ENCODE measurements at places on chromosomes 4 and X. TPM values are rescaled to one million over a fixed set of nuclear protein-coding genes. Genes with fewer than 3 reads are reported as not detected.

Gene REELD1
- 0.29 TPM for total RNA-seq

Gene GPRIN3
- 23.7 TPM for total RNA-seq

Gene CITED1
- total RNA-seq = not detected

Gene ETDA
- total RNA-seq = not detected

Gene CHRDL1
- total RNA-seq = 9.0 TPM

Gene UGT2B11
- 0.13 TPM for total RNA-seq

Gene EGF
- total RNA-seq = 2.5 TPM

Gene ARMCX6
- 16.8 TPM for total RNA-seq

Gene MAGEA2B
- not detected for total RNA-seq

Gene WDR17
- 2.4 TPM for total RNA-seq

Gene SERTM2
- 0.66 TPM for total RNA-seq

Gene ZNF185
- total RNA-seq = 6.9 TPM

Gene GC
- not detected for total RNA-seq

DNA sequence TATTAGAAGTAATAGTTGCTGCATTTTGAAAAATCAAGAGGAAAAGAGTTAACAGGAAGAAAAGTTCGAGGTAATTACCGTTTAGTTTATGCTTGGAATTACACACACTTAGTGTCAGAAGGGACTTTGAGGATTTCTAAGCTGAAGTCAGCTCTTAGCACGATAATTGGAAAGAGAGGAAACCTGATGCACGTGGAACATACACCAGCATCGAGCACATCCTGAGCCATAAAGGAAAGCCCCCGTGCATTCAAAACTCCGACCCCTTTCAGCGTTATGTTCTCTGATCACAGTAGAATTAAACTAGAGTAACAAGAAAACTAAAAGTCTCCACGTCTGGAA, 400 bp upstream of the PAQR3 start:
- DNase-seq = peak; percentile 23

DNA sequence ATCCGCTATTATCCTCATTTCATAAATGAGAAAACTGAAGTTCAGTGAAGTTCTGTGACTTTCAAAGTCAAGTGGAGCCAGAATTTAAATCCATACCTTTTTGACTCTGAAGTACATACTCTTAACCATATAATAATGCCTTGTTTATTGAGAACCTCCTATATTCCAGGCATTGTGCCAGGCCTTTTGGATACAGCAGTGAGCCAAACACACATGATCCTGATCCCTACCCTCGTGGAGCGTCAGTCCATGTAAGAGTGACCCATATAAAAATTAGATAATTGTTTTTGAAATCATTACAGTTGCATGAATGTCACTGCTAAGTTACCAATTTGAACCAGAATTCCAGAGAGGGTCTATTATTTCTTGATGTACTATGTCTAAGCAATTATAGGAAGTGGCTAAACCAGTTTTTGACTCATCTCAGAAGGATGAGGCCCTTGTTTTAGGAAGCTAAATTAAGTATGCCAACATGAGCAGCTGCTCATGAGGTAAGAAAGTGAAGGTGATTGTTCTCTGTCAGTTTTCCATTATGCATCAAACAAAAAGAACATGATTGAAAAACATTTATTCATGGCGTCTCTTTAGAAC, 289.5 kb downstream of the GLUD2 start:
- DNase-seq = no peak

- no peak for DNase-seq
Measured at GRCh38 chrX:4239650-4240540, 526.4 kb upstream of the PRKX start.

- no peak for DNase-seq
Measured at GRCh38 chrX:47112316-47112954, 32.1 kb downstream of the NDUFB11 start.

DNA sequence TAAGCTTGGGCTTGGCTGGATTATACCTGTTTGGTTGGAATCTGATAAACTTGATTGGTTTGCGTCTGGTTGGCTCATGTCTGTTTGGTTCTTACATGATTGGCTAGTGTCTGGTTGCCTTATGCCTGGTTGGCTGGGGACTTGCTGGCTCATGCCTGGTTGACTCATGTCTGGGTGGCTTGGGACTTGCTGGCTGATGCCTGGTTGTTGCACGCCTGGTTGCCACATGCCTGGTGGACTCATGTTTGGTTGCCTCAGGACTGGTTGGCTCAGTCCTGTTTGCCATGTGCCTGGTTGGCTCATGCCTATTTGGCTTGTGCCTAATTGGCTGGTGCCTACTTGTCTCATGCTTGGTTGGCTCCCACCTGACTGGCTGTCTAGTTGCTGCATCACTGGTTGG, 104.5 kb downstream of the APOOL start:
- no peak for DNase-seq

DNA sequence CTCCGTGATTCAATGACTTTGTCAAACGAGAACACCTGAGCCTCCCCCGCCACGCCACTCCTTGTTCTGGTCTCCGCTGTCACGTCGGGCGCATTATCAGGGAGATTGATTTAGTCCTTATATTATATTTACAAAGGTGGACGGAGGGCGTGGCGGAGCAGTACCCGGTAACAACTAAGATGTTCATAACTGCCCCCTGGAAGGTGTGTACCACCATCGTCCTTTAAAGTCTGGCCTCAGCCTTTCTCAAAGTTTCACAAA, 284.2 kb downstream of the PACRGL start:
- peak; percentile 46 for DNase-seq

GRCh38 chr4:95599777-95600400, 51.1 kb upstream of the UNC5C start:
- no peak for DNase-seq

- DNase-seq = no peak
Measured at GRCh38 chr4:14396183-14396582, 606.1 kb upstream of the CPEB2 start.

GRCh38 chrX:129659141-129659540, 4.4 kb upstream of the APLN start:
- no peak for DNase-seq

GRCh38 chr4:76943790-76944189, 5.8 kb upstream of the SEPTIN11 start:
- DNase-seq = no peak

DNA sequence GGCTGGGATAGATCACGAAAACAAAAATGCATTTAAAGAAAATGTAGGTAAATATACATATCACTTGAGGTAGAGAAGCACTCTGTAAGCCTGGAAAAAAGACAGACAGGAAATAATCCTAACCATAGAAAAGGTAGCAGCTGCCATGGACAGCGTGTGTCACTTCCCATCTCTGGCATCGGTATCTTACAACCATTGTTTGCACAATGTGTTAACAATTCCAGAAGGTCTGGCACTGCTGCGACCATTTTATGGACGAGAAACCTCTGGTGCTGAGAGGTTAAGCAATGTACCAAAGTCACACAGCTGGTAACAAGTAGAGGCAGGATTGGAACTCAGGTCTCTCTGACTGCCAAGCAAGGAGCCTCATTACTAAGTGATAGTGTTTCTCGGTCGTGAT, 1.7 kb upstream of the MTNR1A start:
- DNase-seq = no peak

- no peak for DNase-seq
Measured at GRCh38 chrX:140503238-140503601, 1.6 kb downstream of the SOX3 start.

- DNase-seq = no peak
Measured at GRCh38 chr4:125382995-125383394, 68.2 kb downstream of the FAT4 start.

DNA sequence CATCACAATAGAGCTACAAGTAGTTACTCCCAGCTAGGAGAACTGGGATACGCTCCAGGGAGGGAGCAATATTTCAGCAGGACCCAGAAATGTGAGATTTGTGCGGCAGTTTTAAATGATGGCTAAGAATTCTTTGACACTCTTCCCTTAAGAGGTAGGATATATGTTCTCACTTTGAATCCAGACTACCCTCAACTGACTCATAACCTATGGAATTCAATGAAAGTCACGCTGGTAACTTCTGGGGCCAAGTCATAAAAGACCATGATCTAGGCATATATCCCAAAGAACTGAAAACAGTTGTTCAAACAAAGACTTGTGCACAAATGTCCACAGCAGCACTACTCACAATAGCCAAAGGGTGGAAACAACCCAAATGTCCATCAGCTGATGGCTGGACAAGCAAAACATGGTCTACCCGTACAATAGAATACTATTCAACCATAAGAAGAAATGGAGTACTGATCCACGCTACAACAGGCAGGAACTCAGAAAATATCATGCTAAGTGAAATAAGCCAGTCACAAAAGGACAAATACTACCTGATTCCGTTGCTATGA, 10.5 kb downstream of the CD99L2 start:
- no peak for DNase-seq

DNA sequence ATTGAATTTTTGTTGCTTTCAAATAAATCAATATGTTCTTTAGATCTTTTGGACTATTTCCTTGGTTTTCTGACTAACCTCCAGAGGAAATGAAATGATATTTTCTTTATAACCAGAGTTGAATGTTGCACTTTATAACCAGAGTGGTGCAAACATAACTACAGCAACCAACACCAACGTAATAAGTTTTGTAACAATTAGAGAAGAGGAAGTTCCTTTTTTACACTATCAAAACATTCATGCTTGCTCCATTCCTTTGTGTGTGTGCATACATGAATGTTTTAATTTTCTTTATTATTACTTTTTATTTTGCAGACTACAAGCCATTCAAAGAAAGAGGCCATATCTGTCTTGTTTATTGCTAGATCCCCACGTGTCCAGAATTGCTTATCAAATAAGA, 193.0 kb upstream of the PPP3CA start:
- no peak for DNase-seq

DNA sequence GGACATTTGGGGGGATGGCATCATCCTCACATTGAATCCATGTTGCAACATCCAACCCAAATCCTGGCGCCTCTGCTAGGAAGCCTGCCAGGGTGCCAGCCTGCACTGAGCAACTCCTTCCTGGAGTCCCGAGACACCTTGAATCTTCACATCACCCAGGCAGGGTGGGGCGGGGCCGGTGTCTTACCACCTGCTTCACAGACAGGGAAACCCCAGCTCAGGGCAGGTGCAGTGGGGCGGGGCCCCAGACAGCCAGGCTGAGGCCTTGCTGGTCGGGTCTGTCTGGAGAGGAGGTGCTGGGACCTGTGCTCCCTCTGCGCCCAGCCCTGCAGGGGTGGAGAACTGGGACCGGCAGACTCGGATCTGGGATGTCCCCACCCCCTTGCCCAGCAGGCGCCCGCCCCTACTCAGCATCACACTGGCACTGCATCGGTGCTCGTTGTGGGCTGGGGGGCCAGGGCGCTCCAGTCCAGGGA, 31.5 kb upstream of the HTRA3 start:
- DNase-seq = peak; percentile 87

GRCh38 chr4:36260731-36261130, 16.4 kb upstream of the ARAP2 start:
- no peak for DNase-seq

GRCh38 chr4:176298664-176299063, 21.1 kb upstream of the SPCS3 start:
- DNase-seq = no peak

DNA sequence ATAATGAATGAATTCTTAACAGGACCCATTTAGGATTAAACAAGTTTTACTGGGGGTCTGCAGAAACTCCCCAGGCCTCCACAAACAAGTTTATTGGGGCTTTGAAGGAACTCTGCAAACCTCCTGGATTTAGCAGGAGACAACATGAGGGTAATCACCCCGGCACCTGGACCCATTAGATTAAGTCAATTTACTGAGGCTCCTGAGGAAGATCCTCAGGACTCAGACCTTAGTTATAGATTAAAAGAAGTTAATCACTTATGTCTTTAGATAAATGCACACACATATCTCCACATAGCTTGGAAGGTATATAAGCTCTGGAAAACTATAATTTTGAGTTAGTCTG, 29.4 kb downstream of the XG start:
- DNase-seq = no peak

GRCh38 chrX:100098660-100099375, 311.3 kb downstream of the PCDH19 start:
- no peak for DNase-seq

- DNase-seq = no peak
Measured at GRCh38 chr4:53920116-53920515, 144.3 kb downstream of the CHIC2 start.

- peak; percentile 65 for DNase-seq
Measured at GRCh38 chr4:41644288-41644914, 104.1 kb downstream of the PHOX2B start.

GRCh38 chrX:44957848-44958247, 84.9 kb downstream of the KDM6A start:
- DNase-seq = no peak

DNA sequence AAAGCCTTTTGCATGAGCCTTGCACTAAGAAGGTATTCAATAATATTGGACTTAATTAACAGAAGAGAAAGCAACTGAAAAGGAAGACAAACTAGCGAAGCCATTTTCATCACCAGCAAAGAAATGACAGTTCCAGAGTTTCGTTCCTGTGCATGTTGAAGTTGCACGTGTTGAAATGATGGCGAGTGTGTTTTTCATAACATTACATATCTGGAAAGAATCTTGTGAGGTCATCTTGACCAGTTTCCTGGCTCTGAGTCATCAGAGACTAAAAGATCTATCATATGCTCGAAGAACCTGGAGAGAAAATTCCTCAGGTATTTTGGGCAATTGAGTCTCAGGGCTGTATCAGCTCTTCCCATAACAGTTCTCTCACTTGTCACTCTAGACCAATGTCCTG, 106.2 kb upstream of the MAML3 start:
- no peak for DNase-seq

DNA sequence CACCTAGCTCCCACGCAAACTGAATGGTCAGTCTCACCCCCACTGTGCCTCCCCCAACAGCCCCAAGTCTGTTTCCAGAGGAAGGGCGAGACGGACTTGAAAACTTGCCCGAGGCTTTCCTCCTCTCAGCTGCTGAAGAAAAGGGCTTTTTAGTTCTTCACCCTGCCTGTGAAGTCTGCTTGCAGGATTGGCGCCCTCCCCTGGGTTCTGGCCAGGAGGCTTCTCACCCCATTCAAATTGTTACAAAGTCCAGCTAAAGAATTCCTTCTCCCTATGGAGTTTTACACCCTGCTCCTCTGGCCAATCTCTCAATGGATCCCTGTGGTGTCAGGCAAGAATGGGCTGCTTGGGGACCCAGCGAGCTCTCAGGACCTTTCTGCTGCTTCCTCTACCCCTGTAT, 241.0 kb downstream of the AFF2 start:
- DNase-seq = no peak

- DNase-seq = no peak
Measured at GRCh38 chr4:118816538-118817177, 19.3 kb downstream of the SEC24D start.

DNA sequence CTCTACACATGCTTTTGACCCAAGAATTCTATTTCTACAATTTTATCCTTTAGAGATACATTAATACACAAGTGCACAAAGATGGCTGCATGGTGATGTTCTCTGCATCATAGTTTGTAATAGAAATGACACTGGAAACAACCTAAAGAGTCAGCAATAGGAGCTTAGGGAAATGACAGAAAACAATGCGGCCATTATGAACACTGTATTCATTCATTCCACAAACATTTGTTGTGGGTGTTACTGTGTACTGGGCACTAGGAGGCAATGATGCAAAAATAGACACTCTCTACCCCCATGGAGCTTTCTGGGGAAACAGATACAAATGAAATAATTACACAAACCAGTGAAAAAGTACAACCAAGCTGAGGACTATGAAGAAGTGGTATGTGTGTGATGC, 32.0 kb downstream of the IDS start:
- DNase-seq = no peak
